ENCODE measurements at places on chromosomes 7 and 10.

GRCh38 chr7:100175296-100175935 is 1.8 kb downstream of the GPC2 start:
- DNase-seq, result no peak

DNA sequence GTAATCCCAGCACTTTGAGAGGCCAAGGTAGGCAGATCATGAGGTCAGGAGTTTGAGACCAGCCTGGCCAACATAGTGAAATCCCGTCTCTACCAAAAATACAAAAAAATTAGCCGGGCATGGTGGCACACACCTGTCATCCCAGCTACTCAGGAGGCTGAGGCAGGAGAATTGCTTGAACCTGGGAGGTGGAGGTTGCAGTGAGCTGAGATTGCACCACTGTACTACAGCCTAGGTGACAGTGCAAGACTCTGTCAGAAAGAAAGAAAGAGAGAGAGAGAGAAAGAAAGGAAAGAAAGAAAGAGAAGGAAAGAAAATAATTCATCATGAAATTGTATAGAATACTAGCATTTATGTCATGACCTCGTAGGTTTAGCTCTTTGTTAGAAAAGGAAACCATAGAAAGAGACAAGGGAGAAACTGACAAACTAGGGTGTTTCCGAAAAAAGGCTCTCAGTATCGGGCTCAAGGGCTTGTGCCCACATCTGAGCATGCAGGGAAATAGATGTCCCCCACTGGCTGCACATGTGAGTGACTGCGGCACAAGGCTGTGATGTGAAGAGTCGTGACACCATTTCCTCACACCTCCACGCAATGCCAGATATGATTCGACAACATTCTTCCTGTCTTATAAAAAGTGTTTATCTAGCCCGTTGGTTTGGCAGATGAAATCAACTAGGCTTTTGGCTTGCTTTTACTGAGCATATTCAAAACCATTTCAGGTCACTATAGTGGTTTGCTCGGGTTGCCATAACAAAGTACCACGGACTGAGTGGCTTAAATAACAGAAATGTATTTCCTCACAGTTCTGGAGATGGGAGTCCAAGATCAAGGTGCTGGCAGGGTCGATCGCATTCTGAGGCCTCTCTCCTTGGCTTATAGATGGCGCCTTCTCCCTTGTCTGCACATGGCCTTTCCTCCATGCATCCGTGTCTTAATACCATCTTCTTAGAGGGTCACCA is 2.0 kb downstream of the SRGN start:
- peak; percentile 61 for DNase-seq

DNA sequence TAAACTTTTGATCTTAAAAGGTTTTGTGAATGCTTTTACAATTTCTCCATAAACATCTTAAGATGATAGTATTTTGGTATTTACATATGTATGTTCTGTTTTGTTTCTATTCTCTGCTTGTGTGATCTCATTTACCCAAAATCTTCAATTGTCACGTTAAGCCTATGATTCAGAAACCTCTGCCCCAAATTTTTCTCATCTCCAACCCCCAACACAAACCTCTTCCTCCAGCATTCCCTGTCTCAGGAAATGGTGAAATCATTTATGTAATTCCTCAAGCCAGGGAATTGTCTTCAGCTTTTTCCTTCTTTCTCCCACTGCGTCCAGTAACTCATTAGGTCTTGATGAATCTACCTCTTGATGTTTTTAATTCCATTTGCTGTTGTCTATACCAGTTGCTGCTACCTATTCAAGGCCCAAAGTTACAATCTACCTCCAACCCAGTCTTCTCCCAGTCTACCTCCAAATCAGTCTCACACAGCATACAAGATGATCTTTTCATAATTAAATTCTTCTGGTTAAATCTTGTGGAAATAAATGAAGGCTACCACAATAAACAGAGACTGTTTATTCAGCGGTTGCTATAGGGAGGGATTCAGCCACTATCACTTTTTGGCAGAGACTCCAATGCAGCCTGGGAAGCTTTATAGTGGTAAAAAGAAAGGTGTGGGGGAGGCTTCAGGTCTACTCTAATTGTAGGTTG is 5.8 kb downstream of the CFAP69 start:
- no peak for DNase-seq

DNA sequence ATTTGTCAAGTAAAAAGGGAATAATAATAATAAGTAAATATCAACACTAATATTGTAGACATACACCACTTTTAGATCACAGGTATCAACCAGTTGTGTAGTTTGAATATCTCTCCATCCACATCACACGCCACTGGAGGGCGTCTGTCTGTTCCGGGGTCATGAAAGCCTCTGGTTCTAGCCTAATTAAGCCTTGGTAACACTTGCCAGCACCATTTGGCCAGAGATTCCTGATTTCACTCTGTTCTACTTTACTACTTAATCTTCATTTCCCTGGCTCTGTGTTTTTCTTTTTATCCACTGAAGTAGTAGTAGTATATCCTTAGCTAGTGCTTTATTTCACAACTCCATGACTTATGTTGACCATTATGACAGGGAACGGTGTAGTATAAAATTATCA is 285.6 kb upstream of the POM121L12 start:
- peak; percentile 84 for DNase-seq

- DNase-seq, result peak; percentile 58
These were observed 17.0 kb downstream of the CLIP2 start for GRCh38 chr7:74306004-74306729.

DNA sequence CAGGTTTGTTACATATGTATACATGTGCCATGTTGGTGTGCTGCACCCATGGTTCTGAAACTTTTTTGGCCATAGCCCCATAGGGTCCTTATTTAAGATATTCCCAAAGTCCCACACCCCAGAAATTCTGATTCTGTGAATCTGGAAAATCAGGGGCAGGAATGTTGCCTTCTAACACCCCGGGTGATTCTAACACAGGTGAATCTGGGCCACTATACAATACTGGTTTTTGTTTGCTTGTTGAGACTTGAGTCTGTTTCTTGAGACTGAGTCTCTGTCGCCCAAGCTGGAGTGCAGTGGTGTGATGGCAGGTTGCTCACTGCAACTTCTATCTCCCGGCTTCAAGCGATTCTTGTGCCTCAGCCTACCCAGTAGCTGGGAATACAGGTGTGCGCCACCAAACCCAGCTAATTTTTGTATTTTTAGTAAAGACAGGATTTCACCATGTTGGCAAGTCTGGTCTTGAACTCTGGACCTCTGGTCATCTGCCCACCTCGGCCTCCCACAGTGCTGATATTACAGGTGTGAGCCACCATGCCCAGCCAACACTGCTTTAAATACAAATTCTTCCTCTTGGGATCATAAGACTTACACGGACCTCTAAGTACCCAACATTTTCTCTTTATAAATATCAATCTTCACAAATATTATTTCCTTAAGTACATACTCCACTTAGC is 16.9 kb upstream of the PHYH start:
- no peak for DNase-seq
